ENCODE measurements at places on chromosomes 2 and 18.

DNA sequence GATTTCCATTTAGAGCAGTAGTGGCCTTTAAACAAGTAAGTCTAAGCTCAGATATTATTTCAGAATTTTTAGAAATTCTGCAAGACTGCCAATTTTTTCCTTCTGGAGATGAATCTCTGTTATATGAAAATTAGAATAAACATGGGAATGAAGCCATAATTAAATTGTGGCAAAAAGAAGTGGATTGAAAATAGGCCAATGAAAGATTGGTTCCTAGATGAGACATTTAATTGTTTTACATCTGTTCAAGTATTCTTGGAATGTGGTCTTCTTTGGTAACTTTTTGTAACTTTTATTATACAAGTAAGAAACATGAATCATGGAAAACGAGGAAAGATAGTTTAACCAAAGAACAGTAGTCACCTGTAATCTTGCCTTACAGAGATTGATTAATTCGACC lies 10.3 kb downstream of the CAD start:
- no peak for DNase-seq

DNA sequence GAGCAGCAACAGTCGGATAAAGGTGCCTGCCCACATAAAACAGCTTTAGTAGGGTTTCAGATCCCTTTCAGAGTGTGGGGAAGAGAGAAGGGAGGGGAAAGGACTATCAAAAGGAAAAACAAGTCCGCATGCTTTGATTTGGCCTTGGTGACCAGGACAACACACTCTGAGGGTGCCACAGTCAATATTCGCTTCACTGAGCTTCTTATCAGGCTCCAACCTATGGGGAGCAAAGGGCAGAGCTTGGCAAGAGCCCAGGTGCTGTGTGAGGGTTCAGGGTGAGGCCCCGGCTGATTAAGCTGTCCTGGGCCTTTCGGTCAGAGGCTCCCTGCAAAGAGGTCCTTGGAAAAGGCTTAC lies 237.4 kb upstream of the SMAD2 start:
- no peak for DNase-seq

DNA sequence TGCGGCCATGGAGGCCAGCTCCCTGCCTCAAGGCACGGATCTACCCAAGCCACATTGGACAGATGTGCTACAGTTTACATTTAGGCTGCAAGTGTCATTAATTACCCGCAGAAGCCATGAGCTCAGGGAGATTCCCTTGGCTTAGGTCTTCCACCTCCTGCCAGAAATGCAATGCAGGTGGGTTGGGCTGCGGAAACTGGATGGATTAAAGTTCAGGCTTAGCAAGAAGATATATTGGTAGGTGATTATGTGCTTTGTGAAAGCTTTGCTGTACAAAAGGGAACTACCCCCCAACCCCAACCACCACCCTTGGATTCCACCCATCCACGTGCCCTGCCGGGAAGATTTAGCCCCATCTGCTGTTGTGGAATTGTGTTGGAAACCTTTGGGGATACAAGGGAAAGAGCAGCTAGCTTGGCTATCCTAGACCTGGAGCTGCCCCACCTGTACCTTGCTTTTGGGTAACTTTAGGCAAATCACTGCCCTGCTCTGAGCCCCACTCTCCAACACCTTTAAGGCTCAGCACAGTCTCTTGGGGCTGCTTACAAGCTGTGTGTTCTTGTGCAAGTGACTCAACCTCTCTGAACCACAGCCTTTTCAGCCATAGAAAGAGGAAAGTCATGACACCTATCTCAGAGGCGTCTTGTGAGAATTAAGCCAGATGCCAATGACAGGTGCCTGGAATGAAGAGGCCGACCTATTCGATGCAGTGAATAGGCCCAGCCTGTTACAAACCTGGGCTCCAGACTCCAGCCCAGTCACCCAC lies 141.6 kb upstream of the GLI2 start:
- DNase-seq: no peak

- no peak for DNase-seq
These were observed 155.9 kb downstream of the NAPG start for GRCh38 chr18:10681581-10682367.

GRCh38 chr2:67526283-67526682 lies 129.2 kb downstream of the ETAA1 start:
- DNase-seq: no peak

GRCh38 chr2:96882906-96883305 lies 13.0 kb upstream of the SEMA4C start:
- DNase-seq: no peak

GRCh38 chr2:205494537-205495235 lies 187.6 kb upstream of the NRP2 start:
- no peak for DNase-seq

- peak; percentile 34 for DNase-seq
These were observed 42.1 kb upstream of the TAF1B start for GRCh38 chr2:9800975-9801726.

GRCh38 chr2:132782176-132782783 lies 112.3 kb upstream of the LYPD1 start:
- DNase-seq: no peak

DNA sequence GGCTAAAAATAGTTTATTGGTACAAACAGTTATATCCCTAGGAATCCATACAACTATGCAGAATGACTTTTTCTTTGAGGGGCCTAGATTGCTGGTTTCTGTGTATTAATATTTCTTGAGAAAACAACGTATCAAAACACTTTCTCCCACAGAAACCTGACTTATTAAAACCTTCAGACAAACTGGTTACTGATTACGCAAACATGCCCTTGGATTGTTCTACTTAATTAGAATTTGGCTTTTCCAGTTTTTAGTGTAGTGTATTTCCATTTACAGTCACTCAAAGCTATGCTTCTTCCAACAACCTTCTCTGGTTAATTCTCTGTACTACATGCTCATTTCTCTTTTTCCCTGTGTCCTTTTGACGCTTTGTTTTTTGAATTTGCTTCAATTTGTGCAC lies 20.0 kb downstream of the VAPA start:
- DNase-seq: no peak

GRCh38 chr2:192604295-192604694 lies 409.6 kb upstream of the TMEFF2 start:
- DNase-seq: no peak

- no peak for DNase-seq
These were observed 6.8 kb downstream of the ZNF397 start for GRCh38 chr18:35247412-35248249.

DNA sequence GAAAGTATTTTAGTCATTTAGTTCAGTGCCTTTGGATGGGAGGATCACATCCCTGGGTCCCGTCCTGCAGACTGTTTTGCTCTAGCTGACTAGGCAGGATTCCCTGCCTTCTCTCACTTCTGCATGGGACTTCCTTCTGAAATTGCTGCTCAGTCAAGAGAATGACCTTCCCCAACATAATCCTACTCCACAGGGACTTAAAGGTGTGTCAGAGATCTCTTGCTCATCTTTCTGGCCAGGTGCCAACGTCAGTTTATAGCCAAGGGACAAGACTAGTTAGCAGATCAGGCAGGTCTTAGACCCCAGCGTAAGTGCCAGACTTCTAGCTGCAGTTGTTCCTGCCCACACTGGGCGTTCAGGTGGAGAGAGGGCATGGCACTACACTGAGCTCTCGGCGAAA lies 9.5 kb upstream of the IL1B start:
- DNase-seq: no peak

- DNase-seq: peak; percentile 4
These were observed 52.2 kb upstream of the KCNH7 start for GRCh38 chr2:162890690-162891311.

- no peak for DNase-seq
These were observed 758.2 kb upstream of the CDH7 start for GRCh38 chr18:64992654-64993053.

- DNase-seq: no peak
These were observed 78.8 kb upstream of the IGFBP5 start for GRCh38 chr2:216774180-216774579.

- DNase-seq: no peak
These were observed 30.4 kb upstream of the FN1 start for GRCh38 chr2:215466097-215466909.

DNA sequence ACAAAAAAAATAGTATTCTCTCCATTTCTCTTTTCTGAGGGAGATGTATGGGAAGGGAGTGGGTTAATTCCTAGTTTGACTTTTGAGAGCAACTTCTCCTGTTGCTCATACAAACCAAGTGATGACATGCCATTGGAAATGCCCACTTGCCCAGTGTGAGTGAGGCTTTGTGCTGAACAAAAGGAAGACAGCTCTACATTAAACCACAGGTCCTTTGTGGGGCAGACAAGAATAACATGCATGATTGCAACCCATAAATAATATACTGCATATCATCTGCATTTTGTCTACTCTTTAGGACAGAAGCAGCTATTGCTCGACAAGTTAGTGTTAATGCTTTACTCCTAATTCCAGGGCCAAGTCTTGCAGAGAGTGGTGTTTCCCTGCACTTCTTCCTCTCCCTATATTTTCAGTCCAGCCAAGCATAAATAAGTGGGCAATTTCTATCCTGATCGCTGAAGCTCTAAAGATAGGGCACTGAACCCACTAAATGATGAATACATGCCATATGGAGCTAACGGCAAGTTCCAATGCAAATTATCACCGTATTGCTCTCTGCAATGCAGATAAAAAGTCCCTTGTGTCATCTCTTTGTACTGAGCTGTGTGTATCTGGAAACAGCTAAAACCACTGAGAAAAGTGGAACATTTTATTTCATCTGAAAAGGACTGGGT lies 19.4 kb upstream of the EHBP1 start:
- no peak for DNase-seq

- no peak for DNase-seq
These were observed 769.9 kb upstream of the FSHR start for GRCh38 chr2:49924044-49924817.

DNA sequence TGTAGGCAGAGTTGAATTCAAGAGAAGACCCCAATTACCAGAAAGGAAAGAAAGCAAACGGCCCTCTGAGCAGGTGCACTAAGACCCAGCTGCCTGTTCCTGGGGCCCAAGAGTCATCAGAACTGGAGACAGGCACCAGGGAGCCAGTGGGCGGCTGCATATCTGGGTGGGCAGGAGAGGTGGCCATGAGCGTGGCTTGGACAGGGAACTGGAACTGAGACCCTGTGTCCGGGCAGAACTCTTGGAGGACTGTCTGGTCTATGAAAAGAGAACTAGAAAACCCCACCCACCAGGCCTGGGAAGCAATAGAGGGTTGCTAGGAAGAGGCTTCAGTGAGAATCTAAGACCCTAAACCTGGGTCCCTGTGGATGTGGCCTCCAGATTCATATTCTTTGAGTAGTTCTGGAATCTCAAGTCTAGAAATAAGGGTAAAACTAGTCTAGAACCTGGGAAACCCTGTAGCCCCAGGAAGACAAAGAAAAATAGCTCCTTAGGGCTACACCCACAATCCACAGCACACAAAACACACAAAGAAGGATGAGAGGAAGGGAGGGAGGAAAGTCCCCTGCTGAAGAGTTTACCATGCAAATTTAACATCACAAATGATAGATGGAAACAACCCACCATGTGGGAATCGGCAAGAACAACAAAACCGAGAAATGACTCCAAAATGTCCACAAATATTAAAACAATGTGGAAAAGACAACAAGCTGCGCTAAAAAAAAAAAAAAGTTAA lies 147.0 kb downstream of the HDAC4 start:
- DNase-seq: no peak

DNA sequence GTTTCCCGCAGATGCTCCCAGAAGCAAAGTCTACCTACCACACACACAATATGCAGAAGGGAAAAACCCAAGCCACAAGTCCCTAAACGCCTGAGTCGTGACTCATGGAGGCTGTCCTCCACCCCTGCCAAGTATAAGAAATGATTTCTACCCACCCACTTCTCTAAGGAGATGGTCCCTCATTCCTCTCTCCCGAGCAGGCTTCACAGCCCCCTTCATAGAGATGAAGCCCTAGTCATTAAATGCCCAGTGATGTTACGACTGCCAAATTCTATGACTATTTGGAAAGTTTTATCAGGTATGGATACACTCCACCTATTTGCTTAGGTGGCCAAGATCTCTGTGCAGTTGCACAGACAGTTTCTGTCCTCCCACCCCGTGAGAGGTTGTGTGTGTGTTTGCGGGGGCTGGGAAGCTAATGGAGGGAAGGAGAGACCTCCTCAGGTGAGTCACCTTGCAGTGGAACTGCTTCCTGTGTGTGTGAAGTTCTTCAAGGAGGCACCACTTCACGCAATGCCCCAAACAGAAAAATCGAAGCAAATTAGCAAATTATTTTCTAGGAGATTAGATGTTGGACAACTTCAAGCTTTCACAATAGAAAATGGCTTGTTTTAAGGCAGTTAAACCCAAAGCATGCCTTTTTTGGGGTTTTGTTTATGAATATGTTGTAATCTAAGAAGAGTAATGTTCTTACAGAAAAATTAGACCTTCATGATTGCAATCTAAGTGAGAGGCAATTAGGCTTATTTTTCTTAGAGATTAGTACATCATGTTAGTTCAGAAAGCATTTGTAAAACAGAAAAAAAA lies 175.2 kb downstream of the TGIF1 start:
- DNase-seq: no peak

GRCh38 chr2:12176623-12177454 lies 430.4 kb downstream of the LPIN1 start:
- peak; percentile 16 for DNase-seq

- peak; percentile 92 for DNase-seq
These were observed 7.8 kb upstream of the ARHGAP25 start for GRCh38 chr2:68726608-68727367.

DNA sequence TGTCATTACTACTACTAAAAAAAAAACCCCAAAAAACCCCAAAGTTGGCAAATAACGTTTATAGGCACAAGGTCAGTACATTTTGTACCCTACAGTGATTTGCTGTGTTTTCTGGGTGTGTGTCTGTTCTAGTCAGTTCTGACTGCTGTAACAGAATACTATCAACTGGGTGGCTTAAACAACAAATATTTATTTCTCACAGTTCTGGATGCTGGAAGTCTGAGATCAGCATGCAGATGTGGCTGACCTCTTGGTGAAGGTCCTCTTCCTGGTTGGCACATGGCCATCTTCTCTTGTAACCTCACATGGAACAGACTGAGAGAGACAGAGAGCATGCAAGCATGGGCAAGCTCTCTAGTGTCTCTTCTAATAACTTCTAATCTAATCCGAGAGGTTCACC lies 103.1 kb downstream of the CERS6 start:
- DNase-seq: no peak

DNA sequence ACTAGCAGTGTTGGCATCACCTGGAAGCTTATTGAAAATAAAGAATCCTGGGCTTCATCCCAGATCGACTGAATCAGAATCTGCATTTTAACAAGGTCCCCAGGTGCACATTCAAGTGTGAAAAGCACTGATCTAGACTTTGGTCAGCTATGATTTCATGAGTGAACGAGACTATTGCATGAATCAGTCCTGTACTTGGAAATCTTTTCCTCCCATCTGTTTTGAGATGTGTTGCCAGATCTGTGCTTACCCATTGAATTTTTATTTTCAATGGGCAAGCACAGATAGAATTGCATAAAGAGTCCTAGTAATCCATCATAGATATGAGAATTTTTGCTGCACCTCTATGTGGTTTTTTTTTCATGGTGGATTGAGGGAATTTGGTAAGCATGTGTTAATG lies 64.0 kb downstream of the PMS1 start:
- no peak for DNase-seq

- no peak for DNase-seq
These were observed 3.5 kb downstream of the ADCYAP1 start for GRCh38 chr18:907885-908757.

Measured in GM12864 (cell line).